ENCODE measurements at places on chromosomes 2 and 18. TPM values are rescaled to one million over a fixed set of nuclear protein-coding genes. Genes with fewer than 3 reads are reported as not detected.

DNA sequence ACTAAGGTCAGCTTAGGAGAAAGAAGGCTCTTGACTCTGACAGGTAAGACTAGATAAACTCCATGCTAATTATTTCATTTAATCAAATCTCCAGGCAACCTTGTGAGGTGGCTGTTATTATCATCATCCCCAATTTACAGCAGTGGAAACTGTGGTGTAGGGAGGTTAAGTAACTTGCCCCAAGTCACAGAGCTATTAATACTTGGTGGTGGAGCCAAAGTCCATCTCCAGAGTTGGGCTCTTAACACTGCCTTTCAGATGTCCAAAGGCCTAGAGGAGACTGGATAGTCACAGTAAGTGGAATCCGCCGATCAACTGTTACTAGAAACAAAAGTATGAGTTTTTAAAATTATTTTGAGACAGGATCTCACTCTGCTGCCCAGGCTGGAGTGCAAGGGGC lies 46.6 kb upstream of the SP3 start:
- DNase-seq = no peak

- DNase-seq = no peak
These were observed 100.9 kb downstream of the PID1 start for GRCh38 chr2:229170171-229170570.

GRCh38 chr2:23363268-23363667 lies 21.7 kb upstream of the KLHL29 start:
- DNase-seq = no peak

- no peak for DNase-seq
These were observed 46.7 kb upstream of the KCNG2 start for GRCh38 chr18:79750980-79751571.

The MBOAT2 gene
- total RNA-seq = 14.1 TPM

DNA sequence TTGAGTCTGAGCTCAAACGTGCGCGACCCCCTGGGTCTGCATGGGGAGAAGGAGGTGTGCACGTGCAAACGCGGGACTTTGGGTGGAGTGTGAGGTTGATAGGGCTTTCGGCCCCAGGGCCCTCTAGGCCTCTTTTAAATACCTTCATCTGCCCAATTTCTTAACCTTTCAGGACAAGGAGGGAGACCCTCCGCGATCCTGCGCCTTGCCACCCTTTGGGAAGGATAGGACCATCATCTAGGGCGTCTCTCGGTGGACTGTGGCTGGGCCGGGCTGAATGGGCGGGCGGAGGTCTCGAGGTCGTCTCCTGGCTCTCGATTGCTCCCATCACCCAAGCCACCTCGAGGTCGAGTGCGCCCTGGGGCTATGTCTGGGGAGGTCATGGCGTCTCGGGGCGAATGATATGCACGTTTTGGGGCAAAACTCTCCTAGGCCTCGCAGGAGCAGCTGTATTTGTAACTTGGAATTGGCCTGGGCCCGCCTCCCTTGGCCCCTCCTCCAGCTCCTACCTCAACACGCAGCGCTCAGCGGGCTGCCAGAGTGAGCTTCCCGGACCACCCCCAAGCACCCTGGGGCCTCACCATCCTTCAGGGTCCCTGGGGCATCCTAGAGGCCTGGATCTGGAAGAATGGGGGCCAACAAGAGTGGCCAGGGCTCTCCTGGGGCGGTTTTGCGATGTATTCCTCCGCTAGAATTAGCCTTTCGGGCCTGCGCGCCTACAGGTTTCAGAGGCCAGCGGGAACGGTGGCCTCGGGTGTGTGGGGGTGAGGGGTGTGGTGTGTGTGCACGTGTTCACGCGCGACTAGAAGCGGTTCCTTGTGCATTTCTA lies 8.7 kb upstream of the SIX3 start:
- no peak for DNase-seq

GRCh38 chr18:28128659-28128980 lies 48.3 kb downstream of the CDH2 start:
- DNase-seq = no peak

The NPPC gene
- not detected for total RNA-seq

DNA sequence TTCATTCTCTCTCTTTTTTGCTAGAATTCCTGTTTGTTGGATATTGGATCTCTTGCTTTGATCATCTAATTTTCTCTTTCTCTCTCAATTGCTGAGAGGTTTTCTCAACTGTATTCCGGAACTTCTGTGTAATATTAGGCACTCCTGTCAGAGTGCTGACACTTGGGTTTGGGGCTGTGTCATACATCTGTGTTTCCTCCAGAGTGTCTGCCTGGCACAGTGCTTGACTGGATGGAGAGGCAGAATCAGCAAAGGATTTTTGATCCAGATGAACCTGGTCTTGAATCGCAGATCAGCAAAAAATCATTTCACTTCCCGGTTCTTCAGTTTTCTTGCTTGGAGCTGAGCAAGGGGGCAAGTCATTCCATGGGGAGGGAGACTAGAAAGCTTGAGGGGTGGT lies 87.7 kb upstream of the CXCR4 start:
- peak; percentile 80 for DNase-seq

The DNAJC5G gene
- not detected for total RNA-seq

GRCh38 chr18:58900015-58900649 lies 35.5 kb downstream of the ZNF532 start:
- no peak for DNase-seq

The FAHD2B gene
- total RNA-seq = 16.2 TPM

The AGXT gene
- not detected for total RNA-seq

DNA sequence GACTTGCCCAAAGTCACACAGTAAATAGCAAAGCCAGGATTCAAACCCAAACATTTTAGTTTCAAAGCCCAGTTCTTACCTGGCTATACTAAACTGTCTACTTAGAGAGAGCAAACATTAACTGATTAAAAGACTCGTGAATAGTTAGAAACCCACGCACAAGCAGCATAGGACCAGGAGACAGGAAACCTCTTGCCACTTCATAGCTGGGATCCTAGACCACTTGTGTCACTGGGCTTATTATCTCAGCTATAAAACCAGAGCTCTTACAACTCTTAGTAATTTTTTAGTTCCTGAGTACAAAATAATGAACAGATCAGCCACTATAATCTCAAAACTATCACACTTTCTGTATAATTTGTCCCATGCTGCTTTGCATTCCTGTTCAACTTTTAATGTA lies 2.4 kb upstream of the AAK1 start:
- DNase-seq = no peak

DNA sequence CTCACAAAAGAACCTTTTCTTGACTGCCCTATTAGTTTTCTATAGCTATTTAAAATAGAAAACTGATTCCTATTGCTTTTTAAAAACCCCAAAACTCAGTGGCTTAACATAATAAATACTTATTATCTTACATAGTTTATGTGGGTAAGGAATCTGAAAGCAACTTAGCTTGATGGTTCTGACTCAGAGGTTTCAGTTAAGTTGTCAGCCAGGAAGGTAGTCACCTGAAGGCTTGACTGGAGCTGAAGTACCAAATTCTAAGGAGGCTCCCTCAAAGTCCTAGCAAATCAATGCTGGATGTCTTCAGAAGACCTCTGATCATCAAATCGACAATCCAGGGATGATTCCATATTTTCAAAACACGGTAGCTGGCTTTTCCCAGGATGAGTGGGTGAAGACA lies 546.6 kb upstream of the CDH2 start:
- DNase-seq = no peak

- DNase-seq = no peak
These were observed 180.4 kb upstream of the NRXN1 start for GRCh38 chr2:51212374-51212773.

- DNase-seq = no peak
These were observed 4.0 kb upstream of the HNMT start for GRCh38 chr2:137960223-137960622.

DNA sequence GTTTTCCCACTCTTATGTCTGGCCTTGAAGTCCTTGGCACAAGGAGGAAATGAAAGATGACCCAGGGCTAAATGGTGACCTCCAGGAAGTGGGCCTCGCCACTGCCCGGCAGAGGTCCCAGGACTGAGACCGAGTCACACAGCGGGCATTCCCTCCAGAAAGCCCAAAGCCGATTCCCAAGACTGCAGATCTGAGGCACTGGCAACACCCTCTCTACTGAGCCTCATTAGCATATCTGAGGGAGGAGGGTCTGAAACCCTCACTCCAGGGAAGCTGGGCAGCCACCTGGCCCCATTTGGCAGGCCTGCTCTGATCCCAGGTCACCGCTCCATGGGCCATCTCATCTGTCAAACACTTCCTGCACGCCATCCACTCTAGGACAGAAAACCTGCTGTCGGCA lies 29.1 kb downstream of the FAM178B start:
- DNase-seq = no peak

GRCh38 chr2:232075080-232075479 lies 113.6 kb downstream of the DIS3L2 start:
- no peak for DNase-seq

GRCh38 chr18:24397131-24397693 lies 412 bp downstream of the OSBPL1A start:
- DNase-seq = peak; percentile 93

Measured in esophagus muscularis mucosa (tissue), 4 donors.